ENCODE measurements at places on chromosomes 16 and 17.

DNA sequence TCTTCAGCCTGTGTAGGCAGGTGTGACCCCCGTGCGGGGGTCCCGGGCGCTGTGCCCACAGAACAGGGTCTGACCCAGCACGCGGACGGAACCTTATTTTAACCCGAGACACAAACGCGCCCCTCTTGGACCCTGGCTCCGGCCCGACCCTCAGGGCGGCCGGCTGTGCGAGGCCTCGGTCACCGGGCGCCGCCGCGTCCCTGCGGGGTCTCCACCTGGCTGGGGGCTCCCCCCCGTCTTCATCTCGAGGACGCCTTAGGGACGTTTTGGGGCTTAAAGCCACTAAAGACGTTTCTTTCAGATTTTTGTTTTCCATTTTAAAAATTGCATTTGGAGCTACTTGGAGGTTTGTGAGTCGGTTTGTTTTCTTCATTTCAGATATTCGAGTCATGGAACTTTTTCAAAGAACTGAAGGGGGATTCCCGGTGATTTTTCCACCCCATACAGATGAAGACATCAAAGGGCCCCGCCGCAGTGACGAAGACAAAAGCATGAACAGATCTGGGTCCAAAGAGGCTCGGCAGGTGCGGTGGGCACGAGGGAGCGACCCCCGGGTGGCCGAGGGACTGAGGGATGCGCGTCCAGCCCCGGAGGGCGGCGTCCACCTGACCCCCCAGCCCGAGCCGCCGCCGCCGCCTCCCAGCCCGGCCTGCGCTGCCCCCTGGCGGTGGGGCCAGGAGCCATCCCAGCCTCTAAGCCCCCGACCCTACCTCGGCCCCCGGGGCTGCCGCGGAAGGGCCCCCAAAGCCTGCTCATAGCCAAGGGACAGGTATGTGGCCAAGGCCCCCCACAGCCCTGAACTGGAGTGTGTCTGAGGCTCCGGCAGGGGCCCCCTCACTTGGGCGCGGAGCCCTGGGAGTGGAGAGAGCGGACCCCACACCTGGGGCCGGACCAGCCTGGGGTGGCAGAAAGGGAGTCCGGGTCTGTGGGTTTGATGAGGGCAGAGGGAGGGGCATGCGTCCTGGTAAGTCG lies 3.8 kb upstream of the CD7 start:
- DNase-seq: peak; percentile 57

DNA sequence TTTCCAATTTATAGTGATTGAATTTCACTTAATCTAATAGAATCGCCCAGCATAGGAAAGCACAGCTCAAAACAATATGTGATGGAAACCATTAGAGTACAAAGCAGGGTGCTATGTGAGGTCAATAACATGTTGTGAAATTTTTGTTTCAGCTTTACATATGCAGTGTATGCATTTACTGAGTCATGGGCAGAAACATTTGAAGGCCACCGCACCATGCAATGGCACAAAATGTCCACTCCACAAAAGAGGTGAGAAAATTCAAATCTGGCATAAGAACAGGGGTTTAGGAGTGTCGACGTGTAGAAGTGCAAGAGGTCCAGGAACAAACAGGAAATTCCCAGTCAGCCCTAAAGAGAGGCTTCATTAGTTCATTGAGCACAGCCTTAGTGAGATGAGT lies 131.2 kb downstream of the ANKFN1 start:
- DNase-seq: no peak

- no peak for DNase-seq
Observed at GRCh38 chr17:32831223-32831622, 45.7 kb downstream of the MYO1D start.

GRCh38 chr16:73888840-73889490 lies 407.6 kb upstream of the PSMD7 start:
- DNase-seq: no peak

GRCh38 chr17:6027342-6028024 lies 42.7 kb upstream of the WSCD1 start:
- no peak for DNase-seq

DNA sequence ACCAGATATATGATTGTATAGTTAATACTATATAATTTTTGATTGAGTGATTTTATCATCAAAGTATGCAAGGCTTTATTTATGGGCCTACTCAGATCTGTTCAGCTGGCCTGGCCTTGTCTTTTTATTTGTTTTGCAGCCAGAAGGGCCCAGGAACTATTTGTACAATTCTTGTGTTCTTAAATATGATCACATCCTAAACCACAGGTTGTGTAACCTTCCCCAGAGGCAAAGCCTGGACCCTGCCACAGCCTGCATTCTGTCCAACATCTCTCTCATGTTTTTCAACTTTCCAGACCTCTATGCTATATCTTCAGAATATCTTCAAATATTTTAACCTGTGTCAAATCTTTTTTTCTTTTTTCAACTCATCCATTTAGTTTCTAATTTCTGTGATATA lies 410.4 kb upstream of the MON1B start:
- no peak for DNase-seq

- DNase-seq: no peak
Observed at GRCh38 chr16:66508914-66509496, 40.9 kb downstream of the TK2 start.

- DNase-seq: no peak
Observed at GRCh38 chr16:64012166-64012565, 1109.7 kb downstream of the CDH11 start.

GRCh38 chr17:32275060-32276042 lies 9.7 kb downstream of the RHBDL3 start:
- DNase-seq: peak; percentile 61

DNA sequence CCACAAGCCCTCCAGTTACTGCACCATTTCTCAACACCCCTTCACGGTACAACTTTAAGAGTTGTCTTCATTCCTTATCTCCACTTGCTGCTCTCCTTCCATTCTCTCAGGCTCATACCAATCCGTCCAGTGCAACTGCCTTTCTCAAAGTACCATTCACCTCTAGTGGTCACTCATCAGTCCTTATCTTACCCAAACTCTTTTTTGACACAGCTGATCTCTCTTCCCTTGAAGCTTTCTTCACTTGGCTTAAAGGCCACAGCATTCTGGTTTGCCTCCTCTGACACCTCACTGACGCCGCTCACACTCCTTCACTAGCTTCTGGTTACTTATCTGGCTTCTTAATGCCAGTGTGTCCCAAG lies 24.9 kb downstream of the UBE2G1 start:
- DNase-seq: peak; percentile 33

- DNase-seq: no peak
Observed at GRCh38 chr17:82055965-82056728, 4.4 kb downstream of the GPS1 start.

DNA sequence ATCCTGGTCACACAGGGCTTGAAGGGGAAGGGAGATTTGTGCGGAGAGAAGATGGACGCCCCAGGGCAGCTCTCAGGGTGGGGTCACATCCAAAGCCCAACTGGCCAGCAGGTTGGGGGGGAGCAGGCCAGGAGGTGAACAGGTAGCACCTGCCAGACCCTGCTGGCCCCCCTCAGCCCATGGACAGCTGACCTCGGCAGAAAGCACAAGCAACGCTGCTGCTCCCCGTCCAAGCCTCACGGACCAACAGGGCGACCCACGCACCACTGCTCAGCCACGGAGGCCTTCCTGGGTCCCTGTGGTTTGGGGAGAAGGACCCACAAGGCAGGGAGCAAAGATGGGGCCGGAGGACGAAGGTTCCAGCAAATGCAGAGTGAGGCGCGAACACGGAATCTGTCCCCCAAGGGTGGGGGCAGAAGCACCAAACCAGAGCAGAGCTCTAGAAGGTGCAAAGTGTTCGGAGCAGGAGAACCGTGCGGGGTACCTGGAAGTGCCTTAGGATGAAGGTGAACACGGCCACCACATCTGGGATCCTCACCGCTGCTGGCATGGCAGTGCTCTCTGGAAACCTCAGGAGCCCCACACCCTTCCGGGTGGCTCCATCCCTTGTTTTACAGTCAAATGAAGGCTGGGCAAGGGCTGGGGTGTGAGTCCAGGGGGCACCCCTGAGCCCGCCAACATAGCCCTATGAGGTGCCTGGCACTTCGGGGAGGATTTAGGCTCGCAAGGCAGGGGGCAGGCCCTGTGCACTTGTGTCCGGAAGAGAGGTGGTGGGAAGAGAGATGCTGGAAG lies 17.9 kb downstream of the CEP295NL start:
- no peak for DNase-seq

DNA sequence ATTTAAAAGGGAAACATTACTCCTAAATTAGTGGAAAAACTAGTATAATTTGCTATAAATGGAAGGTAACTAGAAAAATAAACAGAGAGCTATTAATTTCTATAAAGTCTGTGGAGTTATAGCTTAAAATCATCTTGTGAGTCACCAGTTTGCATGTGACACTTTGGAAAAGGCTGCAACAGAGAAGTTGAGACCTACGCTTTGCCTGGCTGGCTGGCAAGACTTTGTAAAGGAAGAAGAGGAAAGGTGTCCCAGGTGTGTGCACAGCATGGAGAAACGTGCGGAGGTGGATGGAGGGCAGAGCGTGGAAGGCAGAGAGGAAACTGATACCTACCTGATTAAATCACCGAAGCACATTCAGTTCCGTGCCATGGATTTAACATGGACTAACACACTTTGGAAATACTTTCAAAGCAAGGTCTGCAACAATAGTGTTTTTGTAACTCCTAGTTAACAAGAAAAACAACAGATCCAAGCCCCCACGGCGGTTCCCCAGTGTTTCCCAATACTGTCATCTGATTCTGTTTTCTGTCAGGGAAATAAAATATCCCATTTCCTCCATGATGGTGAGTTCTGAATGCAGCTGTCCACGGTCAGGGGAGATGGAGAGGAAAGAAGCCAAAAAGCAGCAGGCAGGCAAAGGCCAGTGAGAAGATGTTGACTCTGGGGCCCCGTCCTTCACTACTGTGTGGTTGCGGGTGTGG lies 134.8 kb downstream of the XYLT1 start:
- DNase-seq: no peak

GRCh38 chr16:5605404-5605803 lies 507.8 kb upstream of the EEF2KMT start:
- DNase-seq: no peak

DNA sequence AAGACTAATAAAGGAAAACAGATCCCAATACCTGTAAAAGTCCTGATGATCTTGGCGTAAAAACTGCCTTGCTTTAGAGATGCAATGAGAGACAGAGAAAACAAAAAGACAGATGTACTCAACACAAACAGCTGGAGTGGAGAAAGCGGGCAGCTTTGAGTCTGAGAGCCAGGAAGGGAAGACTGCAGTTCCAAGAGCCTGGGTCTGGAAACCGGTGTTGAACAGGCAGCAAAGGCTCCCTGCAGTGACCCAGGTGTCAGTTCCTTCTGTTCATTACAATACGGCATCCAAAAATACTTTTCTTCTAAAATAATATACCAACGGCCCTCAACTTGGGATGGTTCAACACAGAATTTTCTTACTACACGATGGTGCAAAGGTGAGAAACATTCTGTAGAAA lies 29.6 kb downstream of the VPS53 start:
- DNase-seq: no peak

- DNase-seq: peak; percentile 62
Observed at GRCh38 chr17:63082273-63082861, 116.3 kb downstream of the TANC2 start.

DNA sequence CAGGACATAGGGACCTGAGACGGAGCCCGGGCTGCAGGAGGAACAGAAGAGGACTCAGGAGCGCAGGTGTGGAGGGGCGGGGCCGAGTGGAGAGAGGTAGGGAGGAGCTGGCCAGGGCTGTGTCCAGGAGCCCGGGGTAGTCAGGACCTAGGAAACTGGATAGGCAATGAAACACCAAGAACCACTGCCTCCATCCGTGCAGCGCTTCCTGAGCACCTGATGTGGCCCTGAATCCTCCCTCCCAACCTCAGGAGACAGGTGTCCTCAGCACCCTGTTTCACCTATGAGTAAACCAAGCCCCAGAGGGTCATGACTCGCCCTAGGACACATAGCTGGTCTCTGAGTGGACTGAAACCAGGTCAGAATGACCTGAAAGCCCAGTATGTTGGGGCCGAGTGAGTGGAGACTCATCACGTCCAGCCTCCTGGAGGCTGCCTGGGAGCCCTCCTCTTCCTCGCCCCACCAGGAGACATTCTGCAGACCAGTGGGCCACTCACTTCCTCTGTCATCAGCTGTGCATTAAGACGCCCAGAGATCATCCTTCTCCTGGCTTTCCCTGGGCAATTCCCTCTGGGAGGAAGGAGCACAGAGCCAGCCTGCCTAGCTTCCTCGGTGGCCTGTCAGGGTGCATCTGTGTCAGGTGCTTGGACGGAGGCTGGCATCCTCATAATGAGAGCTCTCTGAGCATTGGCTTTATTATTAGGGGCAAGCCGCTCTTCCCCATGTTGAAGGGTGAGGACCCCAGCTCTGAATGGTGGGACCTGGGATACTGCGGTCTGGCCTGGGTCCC lies 72.8 kb downstream of the SCNN1B start:
- DNase-seq: no peak

All from hematopoietic multipotent progenitor cell treated with erythropoietin and hydrocortisone succinate and interleukin-3 and kit ligand, for 6 days (in vitro differentiated cells).